ENCODE measurements at places on chromosomes 2 and 18. TPM values are rescaled to one million over a fixed set of nuclear protein-coding genes. Genes with fewer than 3 reads are reported as not detected.

DNA sequence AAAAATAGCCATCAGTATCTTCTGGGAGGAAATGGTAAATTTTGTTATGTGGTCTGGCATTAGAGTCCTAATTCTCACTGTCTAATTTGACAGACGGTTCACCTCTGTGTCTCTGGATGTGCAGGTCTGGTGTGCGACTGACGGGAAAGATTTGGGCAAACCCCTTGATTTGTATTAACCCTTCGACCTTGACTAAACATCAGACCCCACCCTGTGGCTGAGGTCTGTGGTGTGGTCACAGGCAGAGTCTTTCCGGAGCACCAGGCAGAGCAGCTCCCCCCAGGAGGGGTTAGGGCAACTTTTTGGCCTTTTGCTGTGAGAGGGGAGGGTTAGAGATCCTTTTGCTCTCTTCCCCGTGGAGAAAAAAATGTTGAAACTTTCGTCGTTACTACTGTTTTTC lies 6.4 kb downstream of the TWIST2 start:
- DNase-seq: no peak

- no peak for DNase-seq
These were observed 102.2 kb upstream of the UXS1 start for GRCh38 chr2:106296182-106296815.

CHST9 gene
- total RNA-seq: not detected

RABL2A gene
- 2.8 TPM for total RNA-seq

STAMBP gene
- total RNA-seq: 38.7 TPM

GRCh38 chr2:73983322-73984202 lies 1.1 kb upstream of the TET3 start:
- no peak for DNase-seq

TMEM169 gene
- 0.83 TPM for total RNA-seq

DNA sequence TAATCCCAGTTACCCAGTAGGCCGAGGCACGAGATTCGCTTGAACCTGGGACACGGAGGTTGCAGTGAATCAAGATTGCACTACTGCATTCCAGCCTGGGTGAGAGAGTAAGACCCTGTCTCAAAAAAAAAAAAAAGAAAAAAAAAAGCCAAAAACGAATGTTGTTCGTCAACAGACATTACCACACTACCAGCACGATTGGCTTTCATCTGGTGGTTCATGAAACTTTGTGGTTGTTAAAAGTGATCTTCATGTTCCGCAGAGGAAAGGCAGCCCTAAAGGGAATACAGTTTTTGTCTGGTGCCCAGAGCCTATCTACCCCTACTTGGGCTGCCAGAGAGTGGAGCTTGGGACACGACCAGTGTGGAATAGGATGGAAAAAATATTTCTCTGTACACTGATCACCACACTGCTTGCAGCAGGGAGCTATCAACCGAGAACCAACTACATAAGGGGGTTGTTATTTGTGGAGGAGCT lies 13.6 kb upstream of the CXCR4 start:
- no peak for DNase-seq

SERPINB3 gene
- total RNA-seq: not detected

DNA sequence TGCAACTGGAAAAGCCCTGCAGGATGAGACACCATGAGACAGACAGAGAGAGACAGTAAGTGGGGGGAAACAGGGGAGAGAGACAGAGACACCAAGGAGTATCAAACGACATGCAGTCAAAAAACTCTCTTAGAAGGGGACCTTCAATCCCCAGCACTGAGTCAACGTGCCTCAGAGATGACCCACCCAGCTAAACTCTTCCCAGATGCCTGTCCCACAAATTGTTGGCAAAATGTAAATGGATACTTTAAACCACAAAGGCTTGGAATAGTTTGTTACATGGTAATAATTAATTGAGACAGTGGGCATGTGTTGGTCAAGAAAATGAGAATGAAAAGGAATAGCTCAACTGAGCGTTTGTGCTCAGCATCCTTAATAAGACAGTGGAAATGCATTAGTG lies 98.3 kb downstream of the GRB14 start:
- DNase-seq: no peak

AQP12A gene
- not detected for total RNA-seq

All from IMR-90 (cell line).